ENCODE measurements at places on chromosomes 16 and 17. TPM values are rescaled to one million over a fixed set of nuclear protein-coding genes. Genes with fewer than 3 reads are reported as not detected.

DNA sequence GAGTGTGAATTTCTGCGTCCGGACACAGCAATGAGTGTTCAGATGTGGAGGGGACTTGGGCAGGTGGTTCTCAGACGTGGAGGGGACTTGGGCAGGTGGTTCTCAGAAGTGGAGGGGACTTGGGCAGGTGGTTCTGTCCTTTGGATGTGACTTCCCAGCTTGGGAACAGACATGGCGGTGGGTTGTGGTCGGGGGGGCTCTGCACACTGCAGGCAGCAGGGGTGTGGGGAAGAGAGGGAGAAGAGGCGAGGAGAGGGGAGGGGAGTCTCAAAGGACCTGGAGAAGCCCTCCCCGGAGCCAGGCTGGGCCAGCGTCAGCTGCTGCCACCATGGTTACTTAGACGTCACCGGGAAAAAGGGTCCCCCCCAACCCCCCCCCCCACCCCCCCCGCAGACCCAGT lies 9.8 kb downstream of the SOX8 start:
- DNase-seq = no peak
- no peak overlapping the region for H3K27ac ChIP-seq
- H3K27me3 ChIP-seq = no peaks in the 10 kb centered on the region

DNA sequence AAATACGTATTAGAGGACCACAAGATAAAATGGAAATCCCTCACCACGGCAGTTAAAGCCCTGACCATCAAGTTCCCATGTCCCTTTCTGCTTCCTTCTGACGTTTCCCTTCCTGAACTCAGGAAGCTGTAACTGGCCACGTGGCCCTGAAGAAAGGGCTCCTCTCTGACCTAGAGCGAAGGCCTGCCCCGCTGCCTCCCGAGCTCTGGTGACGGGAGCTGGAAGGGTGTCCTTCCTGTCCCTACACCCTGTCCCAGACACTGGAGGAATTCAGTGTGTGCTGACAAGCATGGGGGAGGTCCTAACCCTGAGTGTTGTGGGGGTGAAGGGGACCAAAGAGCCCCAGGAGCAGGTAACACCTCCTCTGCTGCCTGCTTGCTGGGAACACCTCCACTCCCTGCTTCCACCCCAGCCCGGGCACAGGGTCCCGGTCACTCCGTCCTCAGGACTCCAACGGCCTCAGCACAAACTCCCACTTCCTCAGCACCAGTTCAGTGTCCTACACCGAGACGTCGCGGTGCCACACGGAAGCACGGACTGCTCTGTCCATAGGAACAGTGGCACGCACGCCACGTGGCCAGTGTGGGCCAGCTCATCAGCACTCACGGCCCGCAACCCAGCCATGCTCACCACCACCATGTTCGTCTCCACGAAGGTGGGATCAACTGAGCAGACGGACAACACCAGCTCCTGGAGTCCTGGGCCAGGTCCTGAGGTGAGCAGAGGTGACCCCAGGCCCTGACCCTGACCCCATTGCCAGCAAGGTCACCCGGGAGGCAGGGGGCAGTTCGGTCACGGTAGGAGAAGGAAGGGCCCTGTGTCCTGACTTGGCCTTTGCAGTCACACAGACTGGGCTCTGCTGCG lies 16.9 kb downstream of the TMEM235 start:
- DNase-seq = no peak
- no peaks in the 10 kb centered on the region for H3K27me3 ChIP-seq
- H3K4me1 ChIP-seq = peaks cover 3% of the 10 kb centered on the region
- peak overlapping the region; percentile 57 for H3K27ac ChIP-seq
- H3K4me3 ChIP-seq = no peak overlapping the region

- H3K36me3 ChIP-seq = no peaks in the 10 kb centered on the region
- H3K27me3 ChIP-seq = peaks cover 44% of the 10 kb centered on the region
- peaks cover 32% of the 10 kb centered on the region for H3K4me1 ChIP-seq
- H3K27ac ChIP-seq = no peak overlapping the region
- no peak overlapping the region for H3K4me3 ChIP-seq
- DNase-seq = no peak
Observed at GRCh38 chr16:88966986-88967829, 9.8 kb downstream of the CBFA2T3 start.

- no peak overlapping the region for H3K27ac ChIP-seq
- no peaks in the 10 kb centered on the region for H3K27me3 ChIP-seq
- DNase-seq = no peak
Observed at GRCh38 chr16:61432421-61432820, 603.8 kb downstream of the CDH8 start.

DNA sequence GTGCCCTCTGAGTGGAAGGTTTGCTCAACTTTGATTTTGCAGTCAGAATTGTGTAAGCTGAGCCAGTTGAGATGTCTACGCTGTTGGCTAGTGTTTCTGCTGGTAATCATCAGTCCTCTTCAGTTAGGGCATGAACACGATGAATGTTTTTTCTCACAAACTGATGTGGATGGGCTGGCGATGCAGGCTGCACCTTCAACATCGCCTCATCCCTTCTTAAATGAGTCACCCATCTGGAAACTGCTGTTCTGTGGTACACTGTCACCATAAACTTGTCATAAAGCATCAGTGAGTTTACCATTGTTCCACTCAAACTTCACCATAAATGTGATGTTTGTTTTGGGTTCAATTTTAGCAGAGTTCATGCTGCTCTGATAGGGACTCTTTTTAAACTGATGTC lies 8.4 kb downstream of the C16orf95 start:
- no peak overlapping the region for H3K4me3 ChIP-seq
- H3K27me3 ChIP-seq = no peaks in the 10 kb centered on the region
- H3K27ac ChIP-seq = no peak overlapping the region
- no peaks in the 10 kb centered on the region for H3K36me3 ChIP-seq

DNA sequence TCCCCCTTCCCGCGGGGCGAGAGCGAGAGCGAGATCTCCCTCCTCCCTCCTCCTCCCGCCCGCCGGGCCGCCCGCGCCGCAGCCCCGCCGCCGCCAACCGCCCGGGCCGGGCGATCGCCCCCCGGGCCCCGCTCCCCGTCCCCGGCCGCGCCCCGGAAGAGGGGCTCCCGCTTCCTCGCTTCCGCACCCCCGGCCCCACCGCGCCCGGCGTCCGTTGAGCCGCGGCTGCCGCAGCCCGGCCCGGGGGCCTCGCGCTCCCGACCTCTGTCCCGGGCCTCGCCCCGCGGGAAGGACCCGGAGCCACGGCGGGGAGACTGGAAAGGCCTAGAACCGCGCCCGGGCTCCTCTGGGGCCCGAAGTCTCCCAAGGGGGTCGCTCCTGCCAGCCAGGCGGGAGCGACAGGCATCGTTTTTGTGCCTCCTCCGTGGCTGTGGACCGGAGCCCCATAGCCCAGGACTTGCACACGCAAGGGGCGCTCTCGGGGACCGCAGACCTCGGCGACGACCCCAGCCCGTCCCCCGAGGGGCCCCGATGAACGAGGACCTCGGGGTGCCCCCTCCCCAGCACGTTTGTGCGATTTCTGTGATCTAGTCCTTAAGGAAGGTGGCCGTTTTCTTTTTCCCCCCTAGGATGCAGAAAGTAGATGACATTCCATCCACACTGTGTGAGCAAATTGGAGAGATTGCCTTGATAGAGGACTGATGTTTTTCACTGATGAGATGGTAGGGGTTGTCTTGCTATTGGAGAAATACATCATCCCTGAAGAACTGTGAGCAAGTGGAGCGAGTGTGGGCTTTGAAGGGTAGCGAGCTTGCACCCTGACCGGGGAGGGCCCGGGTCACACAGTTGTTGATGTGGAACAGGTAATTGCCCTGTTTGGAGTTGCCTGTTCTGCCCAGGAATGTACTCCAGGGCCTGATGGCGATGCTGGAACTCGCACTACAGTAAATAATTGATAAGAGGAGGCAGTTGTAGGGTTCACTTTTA lies 611 bp downstream of the BANP start:
- DNase-seq = no peak
- peak overlapping the region; percentile 90 for H3K4me3 ChIP-seq
- H3K4me1 ChIP-seq = peaks cover 71% of the 10 kb centered on the region
- H3K27me3 ChIP-seq = no peaks in the 10 kb centered on the region
- no peaks in the 10 kb centered on the region for H3K36me3 ChIP-seq

DNA sequence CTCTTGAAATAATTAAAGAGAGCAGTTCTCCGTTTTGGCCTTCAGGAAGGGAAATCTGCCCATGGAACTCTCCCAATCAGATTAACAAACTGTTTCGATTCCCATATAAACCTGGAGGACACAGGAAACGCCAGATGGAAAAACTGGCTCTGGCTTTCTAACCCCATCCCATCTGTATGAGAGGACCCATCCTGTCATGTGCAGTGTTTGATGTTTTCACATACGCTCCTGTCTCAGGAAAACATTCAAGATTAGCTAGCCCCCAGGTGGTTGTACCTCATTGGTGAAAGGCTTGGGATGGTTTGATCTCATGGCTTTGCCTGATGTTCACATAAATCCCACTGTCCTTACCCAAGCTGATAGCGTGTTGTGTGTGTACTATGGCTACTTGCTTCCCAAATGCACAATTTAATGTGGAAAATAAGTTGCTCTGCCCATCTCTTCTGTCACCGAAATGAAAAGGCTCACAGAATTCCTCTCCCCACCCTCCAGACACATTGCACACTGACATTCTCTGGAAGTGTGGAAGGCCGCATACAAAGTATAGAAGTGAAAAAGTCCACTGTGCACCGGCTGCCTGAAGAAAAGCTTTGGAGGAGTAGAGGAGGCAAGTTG lies 18.2 kb upstream of the ERN1 start:
- H3K27ac ChIP-seq = peak overlapping the region; percentile 88
- H3K4me1 ChIP-seq = peaks cover 20% of the 10 kb centered on the region
- no peaks in the 10 kb centered on the region for H3K27me3 ChIP-seq

- peak; percentile 91 for DNase-seq
- H3K4me3 ChIP-seq = no peak overlapping the region
- peak overlapping the region; percentile 85 for H3K27ac ChIP-seq
- H3K4me1 ChIP-seq = peaks cover 57% of the 10 kb centered on the region
- no peaks in the 10 kb centered on the region for H3K27me3 ChIP-seq
Observed at GRCh38 chr16:2042171-2042985, 5.3 kb downstream of the NTHL1 start.

DNA sequence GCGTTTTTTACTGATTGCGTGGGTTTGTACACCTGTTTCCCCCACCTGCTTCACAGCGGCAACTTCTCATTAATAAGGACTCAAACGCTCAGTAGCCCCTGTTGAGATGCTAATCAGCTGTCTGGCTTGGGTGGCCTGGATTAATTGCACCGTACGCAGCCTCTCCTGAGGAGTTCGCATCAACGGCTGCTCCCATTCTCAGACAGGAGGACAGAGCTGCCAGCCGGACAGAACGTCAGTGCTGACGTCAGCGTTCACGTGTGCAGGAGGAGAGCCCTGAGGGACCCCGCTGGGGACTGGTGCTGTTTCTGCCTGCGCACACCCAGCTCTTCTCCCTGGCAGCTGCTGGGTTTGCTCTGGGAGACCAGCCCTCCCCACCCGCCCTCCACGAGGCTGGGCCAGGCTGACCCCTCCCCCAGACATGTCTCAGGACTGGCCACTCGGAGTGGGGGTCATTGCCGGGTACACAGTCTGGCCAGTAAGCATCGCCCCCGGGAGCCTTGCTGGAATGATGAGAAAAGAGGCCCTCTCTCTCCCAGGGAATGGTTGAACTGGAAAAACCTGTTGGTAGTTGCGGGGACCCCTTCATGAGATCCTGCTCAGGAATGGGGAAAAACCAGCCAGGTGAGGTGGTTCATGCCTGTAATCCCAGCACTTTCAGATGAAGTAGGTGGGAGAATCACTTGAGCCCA lies 5.7 kb upstream of the BANP start:
- peak overlapping the region; percentile 50 for H3K27ac ChIP-seq
- no peaks in the 10 kb centered on the region for H3K4me1 ChIP-seq
- H3K4me3 ChIP-seq = peak overlapping the region; percentile 37
- no peaks in the 10 kb centered on the region for H3K27me3 ChIP-seq

DNA sequence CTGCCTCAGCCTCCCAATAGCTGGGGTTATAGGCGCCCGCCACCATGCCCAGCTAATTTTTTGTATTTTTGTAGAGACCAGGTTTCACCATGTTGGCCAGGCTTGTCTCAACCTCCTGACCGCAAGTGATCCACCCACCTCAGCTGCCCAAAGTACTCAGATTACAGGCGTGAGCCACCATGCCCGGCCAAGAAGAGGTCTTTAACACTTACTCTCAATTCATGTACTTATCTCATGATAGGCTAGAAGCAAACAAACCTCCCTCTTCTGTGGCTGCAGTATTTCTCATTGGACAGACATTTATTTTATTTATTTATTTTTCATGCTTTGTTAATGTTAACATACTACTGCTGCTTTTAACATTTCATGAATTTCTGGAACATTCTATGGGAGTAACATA lies 7.0 kb upstream of the NT5C start:
- H3K27ac ChIP-seq = no peak overlapping the region
- no peaks in the 10 kb centered on the region for H3K27me3 ChIP-seq
- DNase-seq = no peak
- no peaks in the 10 kb centered on the region for H3K36me3 ChIP-seq
- H3K4me1 ChIP-seq = no peaks in the 10 kb centered on the region

DNA sequence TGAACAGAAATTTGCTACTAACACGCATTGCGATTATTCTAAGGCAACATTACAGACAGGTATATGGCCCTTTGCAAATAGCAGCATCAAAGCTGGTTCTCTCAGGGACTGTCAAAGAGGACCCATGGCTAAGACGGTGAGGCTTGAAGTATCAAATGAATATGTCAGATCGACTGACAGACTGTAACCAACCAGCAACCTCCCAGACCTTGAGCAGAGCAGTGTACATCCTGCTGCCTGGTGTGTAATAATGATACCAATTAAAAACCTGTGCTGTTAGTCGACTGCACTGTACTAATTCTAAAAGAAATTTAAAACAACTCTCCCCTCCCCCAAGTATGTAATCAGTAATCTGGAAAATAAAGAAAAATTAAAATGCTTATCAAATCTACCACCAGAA lies 35.9 kb upstream of the GHDC start:
- H3K27ac ChIP-seq = no peak overlapping the region
- no peaks in the 10 kb centered on the region for H3K36me3 ChIP-seq
- H3K4me1 ChIP-seq = peaks cover 40% of the 10 kb centered on the region
- DNase-seq = no peak
- no peak overlapping the region for H3K4me3 ChIP-seq

- no peaks in the 10 kb centered on the region for H3K27me3 ChIP-seq
- no peaks in the 10 kb centered on the region for H3K36me3 ChIP-seq
- no peak overlapping the region for H3K4me3 ChIP-seq
- no peak for DNase-seq
- H3K4me1 ChIP-seq = peaks cover 10% of the 10 kb centered on the region
Observed at GRCh38 chr16:2424061-2425007, 4.9 kb upstream of the CCNF start.

DNA sequence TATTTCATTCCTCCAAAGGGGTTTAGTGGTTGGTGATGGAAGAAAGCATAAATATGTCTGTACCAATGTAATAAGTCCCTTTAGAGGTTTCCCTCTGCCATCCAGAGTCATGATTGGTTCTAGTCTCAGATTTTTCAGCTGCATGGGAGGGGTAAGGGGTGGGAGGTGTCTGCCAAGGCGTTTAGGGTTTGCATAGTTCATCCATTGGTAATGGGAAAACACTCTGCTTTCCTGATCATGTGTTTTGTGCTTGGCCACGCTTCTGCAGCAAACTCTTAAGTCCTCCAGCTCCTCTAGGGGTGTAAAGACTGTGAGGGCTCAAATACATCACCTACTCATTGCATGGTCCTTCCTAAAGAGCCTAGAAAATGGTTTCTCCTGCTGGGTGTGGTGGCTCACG lies 29.8 kb downstream of the LIG3 start:
- H3K36me3 ChIP-seq = no peaks in the 10 kb centered on the region
- DNase-seq = no peak
- no peak overlapping the region for H3K4me3 ChIP-seq
- H3K27me3 ChIP-seq = no peaks in the 10 kb centered on the region
- H3K27ac ChIP-seq = no peak overlapping the region

Gene GPR179
- 0.50 TPM for total RNA-seq

Gene LLGL2
- total RNA-seq = 161 TPM

Gene UTS2R
- total RNA-seq = not detected

Gene NR1D1
- 6.5 TPM for total RNA-seq

Gene TSPOAP1
- 10.2 TPM for total RNA-seq

Data from left lung (tissue), 14 donors.